ENCODE measurements at places on chromosomes 12 and 14.
A peak's percentile ranks its signal among the peaks of the same experiment; 100 is the strongest.

- no peak for DNase-seq
Observed at GRCh38 chr12:50824914-50825313, 17.8 kb upstream of the TMPRSS12 start.

- DNase-seq: no peak
Observed at GRCh38 chr14:51616724-51617409, 34.8 kb upstream of the FRMD6 start.

DNA sequence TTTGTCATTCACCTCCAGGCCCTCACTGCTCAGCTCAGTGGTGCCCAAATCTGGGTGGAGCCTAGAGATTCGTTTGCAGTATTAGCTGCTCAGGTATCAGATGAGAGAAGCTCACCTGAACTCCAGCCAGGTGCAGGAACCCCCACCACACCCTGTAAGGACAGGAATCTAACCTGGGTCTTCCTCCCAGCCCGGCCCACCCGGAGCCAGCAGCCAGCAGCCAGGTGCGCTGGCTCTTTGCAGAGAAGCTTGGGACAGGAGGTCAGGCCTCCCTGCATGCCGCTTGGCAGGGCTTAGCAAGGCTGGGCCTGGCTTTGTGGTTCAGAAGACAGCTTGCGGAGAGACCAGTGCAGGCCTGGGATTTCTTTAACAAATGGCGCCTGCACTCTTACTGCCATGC lies 125.6 kb upstream of the MYL2 start:
- DNase-seq: no peak

DNA sequence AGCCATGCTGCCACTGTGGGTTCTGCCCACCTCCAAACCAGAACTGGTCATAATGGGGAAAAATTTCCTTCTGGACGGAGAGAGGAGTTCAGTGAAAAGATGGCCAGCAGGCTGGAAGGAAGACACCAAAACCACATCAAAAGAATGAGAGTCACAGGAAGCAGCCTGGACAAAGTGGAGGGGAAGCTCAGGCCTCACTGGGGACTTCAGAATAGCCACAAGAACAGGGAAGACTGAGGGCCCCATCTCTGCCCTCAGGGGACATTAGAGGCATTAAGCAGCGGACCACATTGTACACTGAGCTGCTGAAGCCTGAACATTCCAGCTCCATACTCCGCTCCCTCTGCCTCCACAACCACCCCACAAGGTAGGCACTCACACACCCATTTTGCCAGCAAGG lies 119.6 kb upstream of the COCH start:
- DNase-seq: no peak

DNA sequence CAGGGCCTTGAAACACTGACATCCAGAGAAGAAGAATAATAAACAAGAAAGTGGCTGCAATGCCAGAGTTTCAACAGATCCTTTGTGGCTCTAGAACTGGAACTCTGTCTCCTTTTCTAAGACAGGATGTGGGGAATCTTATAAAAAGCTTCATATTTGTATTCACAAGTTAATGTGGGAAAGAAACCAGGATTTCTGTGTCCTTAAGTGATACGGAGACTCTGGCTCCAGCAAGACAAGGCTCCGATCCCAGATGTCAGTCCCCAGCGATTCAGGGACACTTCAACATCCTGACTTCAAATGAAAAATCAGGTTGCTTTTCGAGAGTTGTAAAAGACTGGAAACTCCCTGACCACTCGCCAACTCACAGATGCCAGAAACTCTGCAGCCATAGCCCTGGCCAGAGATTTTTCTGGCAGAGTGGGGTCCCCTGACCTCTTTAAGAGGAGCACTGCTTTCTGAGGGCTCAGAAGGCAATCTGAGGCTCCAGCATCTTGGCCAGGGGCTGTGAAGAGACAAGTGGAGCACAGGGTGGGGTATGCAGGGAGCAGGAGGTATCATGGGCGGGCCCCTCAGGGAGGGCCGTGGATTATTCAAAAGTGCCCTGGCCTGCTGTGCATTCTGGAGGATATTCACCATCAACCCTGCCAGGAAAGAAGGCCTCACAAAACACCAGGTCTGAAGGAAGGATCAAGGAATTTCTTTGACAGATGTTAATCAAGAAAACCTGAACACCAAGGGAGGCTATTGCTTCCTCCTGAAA lies 53.3 kb downstream of the TMX1 start:
- no peak for DNase-seq

GRCh38 chr12:114868995-114869834 lies 185.2 kb upstream of the TBX3 start:
- DNase-seq: no peak

GRCh38 chr14:85529803-85530574 lies at the start of gene FLRT2:
Gene FLRT2, plus strand, starts transcription at chr14:85530144. Its CDS starts 91,371 bp downstream, at chr14:85621515.
- DNase-seq: no peak

DNA sequence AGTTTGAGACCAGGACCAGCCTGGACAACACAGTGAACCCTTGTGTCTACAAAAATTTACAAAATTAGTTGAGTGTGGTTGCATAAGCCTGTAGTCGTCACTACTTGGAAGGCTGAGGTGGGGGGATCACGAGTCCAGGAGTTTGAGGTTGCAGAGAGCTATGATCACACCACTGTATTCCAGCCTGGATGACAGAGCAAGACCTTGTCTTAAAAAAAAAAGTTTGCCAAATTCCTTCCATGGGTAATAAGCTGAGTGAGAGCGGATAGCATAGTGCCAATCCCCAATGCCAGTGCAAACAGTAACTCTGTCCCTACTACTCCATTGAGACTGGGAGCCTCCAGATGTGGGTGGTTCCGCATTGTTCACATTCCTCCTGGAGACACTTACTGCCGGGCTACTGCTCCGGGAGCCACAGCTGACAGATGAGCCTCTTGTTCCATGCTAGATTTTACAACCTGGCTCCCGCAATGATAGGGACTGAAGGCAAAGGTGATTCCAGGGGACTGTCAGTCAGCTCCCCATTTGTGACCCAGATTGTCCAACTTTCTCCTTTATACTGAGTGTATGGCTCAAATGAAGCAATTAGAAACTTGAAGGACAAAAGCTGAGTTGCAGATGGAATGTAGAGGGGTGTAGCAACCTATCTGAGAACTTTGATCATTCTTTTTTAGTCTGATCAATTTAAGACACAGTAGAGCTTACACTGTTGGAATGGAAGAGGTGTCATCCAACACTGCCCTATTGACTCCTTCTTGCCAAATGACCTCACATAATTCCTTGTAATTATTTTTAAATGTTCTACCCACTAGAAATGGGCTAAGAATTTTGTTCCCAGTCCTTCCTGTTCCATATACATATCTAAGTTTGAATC lies 13.4 kb upstream of the FRMD6 start:
- no peak for DNase-seq

GRCh38 chr14:56808383-56809269 lies 1.7 kb downstream of the OTX2 start:
- DNase-seq: no peak

- no peak for DNase-seq
Observed at GRCh38 chr12:1864867-1865266, 44.5 kb downstream of the LRTM2 start.

GRCh38 chr12:32252199-32253073 lies 145.8 kb downstream of the BICD1 start:
- no peak for DNase-seq

- DNase-seq: no peak
Observed at GRCh38 chr14:91931478-91932088, 15.9 kb downstream of the FBLN5 start.

GRCh38 chr12:55728939-55729818 lies at the start of gene CD63:
Gene CD63, minus strand, starts transcription at chr12:55729009. Its CDS starts 668 bp downstream, at chr12:55728341.
- DNase-seq: peak; percentile 74

- DNase-seq: no peak
Observed at GRCh38 chr12:120089105-120089504, 27.4 kb downstream of the RAB35 start.

DNA sequence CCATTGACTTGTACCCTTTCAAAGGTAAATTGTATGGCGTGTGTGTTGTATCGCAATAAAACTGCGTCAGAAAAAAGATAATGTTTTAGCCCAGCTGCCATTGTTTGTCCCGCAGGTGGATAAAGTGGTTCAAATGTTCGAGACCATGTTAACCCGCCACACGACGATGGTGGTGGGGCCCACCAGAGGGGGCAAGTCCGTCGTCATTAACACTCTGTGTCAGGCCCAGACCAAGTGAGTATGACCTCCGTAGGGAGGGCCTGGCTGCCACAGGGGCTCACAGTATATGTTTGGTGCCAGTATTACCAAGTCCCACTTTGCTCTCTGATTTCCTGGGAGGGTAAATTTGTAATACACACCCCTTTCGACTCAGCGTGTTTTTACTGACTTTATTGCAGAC lies 96.9 kb downstream of the DNAH10 start:
- no peak for DNase-seq

- DNase-seq: no peak
Observed at GRCh38 chr12:13836099-13836498, 145.3 kb downstream of the GRIN2B start.

DNA sequence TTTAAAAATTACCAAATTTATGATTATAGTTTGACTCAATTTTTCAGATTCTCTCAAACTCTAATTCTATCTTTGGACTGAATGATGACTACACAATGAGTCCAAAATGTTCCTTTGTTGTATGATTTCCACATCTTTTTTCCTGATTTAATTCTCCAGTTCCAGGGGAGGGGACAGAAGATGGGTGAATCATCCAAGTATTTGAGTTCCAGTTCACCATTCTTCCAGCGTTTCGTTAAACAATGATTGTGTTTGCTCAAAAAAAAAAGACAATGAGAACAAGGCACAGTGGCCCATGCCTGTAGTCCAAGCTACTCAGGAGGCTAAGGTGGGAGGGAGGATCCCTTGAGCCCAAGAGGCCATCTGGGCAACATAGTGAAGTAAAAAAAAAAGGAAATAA lies 23.8 kb downstream of the BAZ1A start:
- no peak for DNase-seq

DNA sequence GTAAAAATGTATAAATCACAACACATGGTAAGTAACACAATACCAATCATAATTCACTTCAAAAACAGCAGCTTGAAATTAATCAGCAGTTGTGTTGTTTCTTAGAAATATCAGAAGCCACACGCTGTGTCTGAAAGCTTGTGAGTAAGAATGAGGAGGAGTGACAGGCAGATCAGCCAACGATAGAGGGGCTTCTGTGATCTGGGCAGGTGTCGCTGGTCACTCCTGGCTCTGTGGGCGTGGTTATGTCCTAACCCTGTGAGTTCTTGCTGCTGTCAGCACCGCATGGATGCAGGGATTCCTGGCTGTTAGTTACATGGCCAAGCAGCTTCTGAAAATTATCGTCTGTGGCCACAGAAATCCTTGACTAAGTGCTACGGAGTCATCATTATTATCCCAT lies 123.4 kb downstream of the SLC25A47 start:
- DNase-seq: no peak

DNA sequence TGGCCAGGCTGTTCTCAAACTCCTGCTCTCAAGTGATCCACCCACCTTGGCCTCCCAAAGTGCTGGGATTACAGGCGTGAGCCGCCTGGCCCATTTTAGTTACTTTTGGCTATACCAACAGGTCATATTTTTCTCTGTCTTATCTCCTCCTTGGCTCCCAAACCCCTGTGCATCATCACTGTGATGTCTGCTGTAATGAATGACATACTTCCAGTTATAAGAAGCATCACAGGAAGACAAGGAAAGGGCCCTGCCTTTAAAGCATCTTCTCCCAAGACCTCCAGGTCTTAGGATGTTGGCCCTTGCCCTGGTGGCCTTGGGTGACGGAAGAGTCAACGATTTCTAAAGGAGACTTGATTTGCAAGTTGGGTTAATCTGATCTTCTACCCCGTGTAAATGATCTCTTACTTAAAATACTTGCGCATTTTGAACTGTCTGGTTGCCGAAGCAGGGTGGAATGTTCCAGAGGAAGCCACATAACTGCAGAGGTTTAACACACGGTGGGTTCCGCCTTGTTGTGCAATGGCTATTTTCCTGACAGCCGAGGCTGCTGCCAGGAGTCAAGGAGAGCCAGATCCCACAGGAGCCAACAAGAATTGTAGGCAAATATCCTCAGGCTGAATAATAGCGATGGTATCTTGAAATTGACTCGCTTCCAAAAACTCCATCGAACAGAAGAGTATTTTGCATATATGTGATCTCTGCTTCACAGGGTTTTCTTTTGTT lies 55.7 kb upstream of the PLXNC1 start:
- DNase-seq: no peak

- DNase-seq: no peak
Observed at GRCh38 chr12:97275256-97275655, 187.3 kb upstream of the RMST start.

GRCh38 chr12:44915958-44916357 lies 39.8 kb upstream of the NELL2 start:
- no peak for DNase-seq

DNA sequence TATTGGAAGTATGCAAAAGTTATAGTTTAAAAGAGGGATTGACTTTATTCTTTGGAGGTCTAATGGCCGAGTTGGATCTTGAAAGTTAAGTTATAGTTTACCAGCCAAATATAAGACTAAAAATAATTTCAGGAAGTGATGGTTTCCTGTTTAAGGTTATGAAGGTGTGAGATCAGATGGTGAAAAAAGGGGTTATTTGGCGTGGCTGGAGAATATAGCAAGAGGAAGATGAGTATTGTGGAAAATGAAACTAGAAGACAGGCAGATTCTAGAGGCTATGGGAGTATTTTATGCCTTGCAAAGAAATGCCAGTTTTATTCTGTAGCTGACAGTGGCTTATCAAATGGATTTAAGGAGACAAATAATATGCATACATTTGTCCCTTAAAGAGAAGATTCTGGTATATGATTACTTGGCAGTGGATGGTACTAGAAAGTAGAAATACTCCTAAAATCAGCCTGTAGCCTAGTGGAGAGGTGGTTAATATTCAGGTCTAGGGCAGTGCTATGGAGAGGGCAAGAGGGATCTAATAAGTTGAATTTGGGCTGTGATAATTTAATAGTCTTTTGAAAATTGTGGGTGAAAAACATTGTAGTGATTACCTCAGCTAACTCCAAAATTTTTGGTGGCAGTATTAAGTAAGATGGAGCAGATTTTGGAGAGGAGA lies 1091.8 kb upstream of the ATXN7L3B start:
- DNase-seq: no peak

DNA sequence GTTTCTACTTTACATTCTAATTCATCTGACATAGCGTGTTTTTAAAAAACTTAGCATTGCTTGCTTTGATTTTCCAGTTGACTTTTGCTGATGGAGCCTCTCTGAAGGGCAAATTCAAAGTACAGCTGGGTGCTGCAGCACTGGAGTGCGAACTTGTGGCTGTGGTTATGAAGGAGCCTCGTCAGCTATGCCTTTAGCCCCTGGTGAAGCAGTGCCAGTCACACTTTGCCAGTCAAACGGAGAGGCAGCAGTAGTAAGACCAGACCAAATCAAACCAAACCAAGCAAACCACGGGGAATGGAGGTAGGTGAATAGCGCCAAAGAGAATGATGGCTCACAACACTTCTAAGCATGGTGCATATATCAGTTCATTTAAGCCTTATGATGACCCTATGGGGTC lies 15.1 kb upstream of the SLC38A2 start:
- peak; percentile 25 for DNase-seq

GRCh38 chr12:4910502-4911315 lies 1.0 kb downstream of the KCNA1 start:
- no peak for DNase-seq

All from CD4-positive, alpha-beta T cell treated with Interleukin-15 for 1 hour (primary cell).